CD8-positive, alpha-beta T cell (primary cell): ENCODE measurements at places on chromosomes 7 and 10.
A peak's percentile ranks its signal among the peaks of the same experiment; 100 is the strongest.

- no peak for DNase-seq
These were observed 526.9 kb downstream of the KCNMA1 start for GRCh38 chr10:77110757-77111156.

GRCh38 chr10:7045891-7046599 is 364.8 kb downstream of the SFMBT2 start:
- DNase-seq: peak; percentile 70

- no peak for DNase-seq
These were observed 59.0 kb downstream of the PRR15 start for GRCh38 chr7:29622335-29623265.

DNA sequence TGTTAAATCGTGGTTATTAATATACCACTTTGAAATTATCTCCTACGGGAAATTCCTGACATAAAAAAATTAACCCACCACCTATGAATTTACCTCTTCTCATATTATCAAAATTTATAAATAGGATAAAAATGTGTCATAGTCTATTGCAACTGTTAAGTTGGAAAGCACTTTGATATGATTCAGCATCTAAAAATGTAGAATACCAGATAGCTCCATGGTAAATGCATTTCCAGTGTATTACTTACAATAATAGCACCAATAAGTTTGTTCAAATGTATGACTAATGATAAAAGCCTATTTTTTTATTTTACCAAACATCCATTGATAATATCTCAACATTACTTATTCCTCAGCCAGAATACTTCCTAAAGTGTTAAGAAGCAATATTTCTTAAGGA is 13.6 kb upstream of the KCND2 start:
- DNase-seq: no peak

- no peak for DNase-seq
These were observed 965.1 kb downstream of the CCSER2 start for GRCh38 chr10:85293483-85293882.

DNA sequence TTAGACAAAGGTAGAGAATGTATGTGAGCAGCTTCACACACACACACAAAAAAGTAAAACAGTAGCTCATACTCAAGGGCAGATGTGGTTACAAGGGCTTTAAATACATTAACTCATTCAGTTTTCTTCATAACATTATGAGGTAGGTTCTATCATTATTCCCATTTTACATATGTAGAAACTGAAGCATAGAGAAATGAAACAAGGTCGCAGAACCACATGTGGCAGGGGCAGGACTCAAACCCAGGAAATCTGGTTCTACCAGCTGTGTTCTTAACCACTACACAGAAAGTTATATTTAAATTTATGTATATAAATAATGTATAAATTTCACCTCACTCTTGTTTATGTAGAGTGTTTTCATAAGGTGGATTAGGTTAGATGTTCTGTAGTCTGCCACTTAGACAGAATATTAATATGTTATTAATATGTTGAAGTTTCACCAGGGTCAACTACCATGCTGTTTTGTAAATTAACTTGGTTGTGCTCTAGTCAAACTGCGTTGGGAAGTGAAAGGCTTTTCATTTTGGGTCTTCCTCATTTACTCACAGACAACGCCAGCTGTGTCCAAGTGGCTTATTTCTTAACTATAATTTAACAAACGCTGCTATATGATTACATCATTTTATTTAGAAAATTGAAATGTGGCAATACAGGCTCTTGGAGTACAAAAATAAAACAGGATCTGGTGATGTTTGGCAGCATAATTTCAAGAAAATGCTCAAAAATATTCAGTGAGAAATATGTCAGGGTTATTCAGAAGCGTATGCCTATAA is 138.4 kb downstream of the MDFIC start:
- no peak for DNase-seq

GRCh38 chr10:28300027-28300426 is 2.8 kb downstream of the MPP7 start:
- DNase-seq: no peak

GRCh38 chr10:28812384-28813372 is 135.4 kb downstream of the BAMBI start:
- DNase-seq: no peak

- no peak for DNase-seq
These were observed 4.9 kb downstream of the CLDN12 start for GRCh38 chr7:90408142-90408541.

DNA sequence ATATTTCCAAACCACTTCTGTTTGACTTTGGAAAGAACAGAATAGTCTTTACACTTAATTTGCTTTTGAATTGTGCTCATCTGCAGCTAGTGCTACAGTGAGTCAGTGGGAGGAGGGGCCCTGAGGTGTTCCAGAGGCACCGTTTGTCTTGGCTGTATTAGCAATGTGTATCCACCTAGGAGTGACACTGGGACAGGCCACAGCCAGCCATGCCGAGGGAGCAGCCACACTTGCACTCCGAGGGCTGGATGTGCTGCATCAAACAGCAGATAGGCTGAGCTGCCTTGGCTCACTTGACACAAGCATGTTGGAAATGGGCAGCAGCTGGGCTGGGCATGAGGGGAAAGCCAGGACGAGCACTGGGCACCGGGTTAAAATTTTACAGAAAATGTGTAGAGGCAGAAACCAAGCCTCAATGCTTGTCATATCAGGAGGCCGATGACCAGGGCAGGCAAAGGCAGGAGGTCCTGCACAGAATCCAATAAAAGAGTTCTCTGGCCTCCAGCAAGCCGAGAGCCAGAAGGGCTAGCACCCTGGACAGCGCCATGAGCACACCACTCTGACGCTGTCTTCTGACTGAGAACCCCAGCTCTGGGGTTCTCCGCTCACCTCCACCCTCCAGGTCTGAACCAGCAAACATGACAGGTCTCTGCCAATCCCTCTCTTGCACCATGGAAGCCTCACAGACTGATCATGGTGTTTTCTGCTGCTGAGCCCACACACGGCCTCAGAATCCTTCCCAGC is 163.3 kb downstream of the GRID1 start:
- no peak for DNase-seq

GRCh38 chr7:20795881-20796280 is 9.2 kb upstream of the SP8 start:
- no peak for DNase-seq

- DNase-seq: no peak
These were observed 50.5 kb downstream of the STK32C start for GRCh38 chr10:132257271-132257670.

GRCh38 chr10:28326516-28327490 is 23.9 kb upstream of the MPP7 start:
- DNase-seq: no peak

DNA sequence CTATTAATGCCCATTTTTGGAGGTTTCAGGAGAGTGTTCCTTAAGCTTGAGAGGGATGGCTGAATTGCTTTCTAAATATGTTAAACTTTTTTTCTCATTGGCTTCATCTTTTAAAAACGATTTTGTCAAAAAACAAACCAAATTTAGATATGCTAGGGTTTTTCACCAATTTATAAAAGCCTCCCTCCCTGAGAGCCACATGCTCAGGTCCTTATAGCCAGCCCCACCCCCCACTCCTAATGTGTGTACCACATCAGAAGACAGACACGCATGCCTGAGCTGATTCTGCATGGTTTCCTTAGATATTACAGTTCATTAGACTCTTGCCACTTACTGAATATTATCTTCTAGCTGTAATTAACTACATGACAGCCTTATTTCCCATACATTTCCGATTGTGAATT is 2.0 kb downstream of the CUL1 start:
- DNase-seq: peak; percentile 40

GRCh38 chr10:126671402-126671975 is 996 bp upstream of the C10orf90 start:
- no peak for DNase-seq

- DNase-seq: no peak
These were observed 10.2 kb downstream of the ZC3HAV1 start for GRCh38 chr7:139099172-139099947.

- no peak for DNase-seq
These were observed 53.7 kb downstream of the ADCY1 start for GRCh38 chr7:45627691-45628456.

GRCh38 chr10:110076559-110077318 is 69.0 kb downstream of the ADD3 start:
- no peak for DNase-seq

DNA sequence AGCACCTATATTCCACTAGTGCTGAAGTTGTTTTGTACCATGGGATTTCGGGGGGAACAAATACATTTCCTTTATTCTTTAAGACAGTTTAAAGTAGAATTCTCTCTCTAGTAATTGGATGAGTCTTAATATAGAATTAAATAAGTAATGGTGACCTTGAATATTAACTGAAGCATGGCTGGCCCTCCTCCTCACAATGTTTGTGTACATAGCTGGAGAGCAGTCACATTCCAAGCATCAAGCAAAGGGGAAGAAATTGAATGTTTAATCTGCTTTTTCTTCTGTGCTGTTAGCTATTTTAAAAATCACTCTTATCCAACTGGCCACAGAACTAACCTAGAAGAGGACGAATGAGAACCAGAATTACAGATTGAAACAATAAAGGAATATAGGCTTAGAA is 906.9 kb downstream of the CCSER2 start:
- no peak for DNase-seq

- DNase-seq: no peak
These were observed 203.5 kb upstream of the PHF14 start for GRCh38 chr7:10770176-10770575.

DNA sequence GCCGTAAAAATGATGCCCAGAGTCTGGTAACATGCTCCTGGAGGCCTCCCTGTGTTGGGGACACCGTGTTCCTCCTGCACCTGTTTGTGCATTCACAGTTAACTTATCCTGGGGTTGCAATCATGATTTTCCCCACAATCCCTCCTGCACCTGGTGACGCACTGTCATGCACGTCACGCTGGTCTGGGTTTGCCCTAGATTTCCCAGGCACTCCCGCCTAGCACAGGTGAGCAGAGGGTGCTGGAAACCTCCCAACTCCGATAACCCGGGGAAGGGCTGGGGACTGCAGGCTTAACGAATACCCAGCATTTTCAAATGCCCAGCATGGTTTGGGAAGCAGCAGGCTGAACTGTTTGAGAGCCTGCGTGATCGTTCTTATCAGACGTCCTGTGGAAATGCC is 427.1 kb downstream of the TCERG1L start:
- no peak for DNase-seq

GRCh38 chr10:125057158-125058001 is 103.0 kb downstream of the CTBP2 start:
- no peak for DNase-seq

GRCh38 chr10:103504181-103504783 is 10.8 kb downstream of the NEURL1 start:
- peak; percentile 9 for DNase-seq

DNA sequence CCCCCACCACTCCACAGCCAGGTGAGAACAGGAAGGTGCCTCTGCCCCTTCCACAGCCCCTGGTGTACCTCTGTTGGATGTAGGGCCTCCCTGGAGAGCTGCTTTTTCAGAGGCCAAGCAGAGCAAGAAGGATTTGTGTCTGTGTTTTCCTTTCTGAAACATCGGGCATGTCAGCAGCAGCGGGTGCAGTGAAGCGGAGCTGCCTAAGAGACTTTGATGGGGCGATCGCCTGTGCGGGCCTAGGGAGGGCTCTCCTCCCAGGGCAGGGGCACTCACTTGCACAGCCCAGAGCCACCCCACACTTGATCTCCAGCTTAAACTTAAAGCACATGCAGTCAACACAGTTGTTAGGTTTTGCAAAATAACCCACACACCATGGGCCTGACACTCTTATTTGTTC is 324.7 kb downstream of the ACTR3B start:
- no peak for DNase-seq

GRCh38 chr7:4169455-4169854 is 512.6 kb upstream of the FOXK1 start:
- DNase-seq: no peak

DNA sequence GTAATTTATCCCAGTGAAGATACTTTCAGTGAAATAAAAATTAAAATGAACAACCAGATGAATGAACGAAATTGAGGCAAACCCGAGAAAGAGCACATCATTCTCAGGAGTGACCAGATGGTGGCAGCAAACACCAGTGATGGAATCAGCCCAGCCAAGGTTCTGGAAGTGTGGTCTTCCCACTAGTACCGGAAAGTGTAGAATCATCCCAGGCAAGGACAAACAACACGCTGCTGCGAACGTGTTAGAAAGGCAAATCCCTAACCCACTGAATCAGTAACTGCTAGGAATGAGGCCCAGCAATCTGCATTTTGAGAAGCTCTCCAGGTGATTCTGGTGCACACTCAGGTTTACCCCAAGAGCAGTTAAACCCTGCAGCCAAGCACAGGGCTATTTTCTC is 15.5 kb upstream of the SLC18A3 start:
- DNase-seq: no peak

GRCh38 chr10:107492389-107492788 is 327.9 kb upstream of the SORCS1 start:
- no peak for DNase-seq

DNA sequence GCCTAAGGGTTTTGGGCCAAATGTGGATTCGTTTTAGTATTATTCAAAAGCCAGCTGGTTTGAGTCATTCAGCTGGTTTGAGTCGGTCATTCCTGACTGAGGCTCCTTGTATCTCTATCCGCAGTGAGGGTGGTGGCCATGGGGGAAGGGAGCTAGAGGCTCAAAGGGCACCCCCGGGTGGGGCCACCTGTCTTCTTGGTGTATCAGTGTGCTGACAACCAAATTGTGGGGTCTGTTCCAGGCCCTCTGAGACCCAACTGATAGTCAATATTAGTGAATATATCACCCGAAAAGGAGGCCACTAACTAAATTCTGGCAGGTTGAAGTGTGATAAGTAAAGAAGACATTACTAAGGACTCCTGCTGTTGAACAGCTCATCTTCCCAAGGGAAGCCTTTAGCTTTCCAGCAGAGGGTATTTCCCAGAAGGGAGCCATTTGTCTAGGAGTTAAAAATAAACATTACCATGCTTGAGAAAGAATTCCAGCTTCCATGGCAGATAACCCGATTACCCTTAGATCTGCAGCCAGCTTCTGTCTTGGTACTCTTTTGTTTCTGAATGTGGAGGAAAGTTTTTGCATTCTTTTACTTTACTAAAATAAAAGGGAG is 29.9 kb upstream of the DDX50 start:
- DNase-seq: no peak

DNA sequence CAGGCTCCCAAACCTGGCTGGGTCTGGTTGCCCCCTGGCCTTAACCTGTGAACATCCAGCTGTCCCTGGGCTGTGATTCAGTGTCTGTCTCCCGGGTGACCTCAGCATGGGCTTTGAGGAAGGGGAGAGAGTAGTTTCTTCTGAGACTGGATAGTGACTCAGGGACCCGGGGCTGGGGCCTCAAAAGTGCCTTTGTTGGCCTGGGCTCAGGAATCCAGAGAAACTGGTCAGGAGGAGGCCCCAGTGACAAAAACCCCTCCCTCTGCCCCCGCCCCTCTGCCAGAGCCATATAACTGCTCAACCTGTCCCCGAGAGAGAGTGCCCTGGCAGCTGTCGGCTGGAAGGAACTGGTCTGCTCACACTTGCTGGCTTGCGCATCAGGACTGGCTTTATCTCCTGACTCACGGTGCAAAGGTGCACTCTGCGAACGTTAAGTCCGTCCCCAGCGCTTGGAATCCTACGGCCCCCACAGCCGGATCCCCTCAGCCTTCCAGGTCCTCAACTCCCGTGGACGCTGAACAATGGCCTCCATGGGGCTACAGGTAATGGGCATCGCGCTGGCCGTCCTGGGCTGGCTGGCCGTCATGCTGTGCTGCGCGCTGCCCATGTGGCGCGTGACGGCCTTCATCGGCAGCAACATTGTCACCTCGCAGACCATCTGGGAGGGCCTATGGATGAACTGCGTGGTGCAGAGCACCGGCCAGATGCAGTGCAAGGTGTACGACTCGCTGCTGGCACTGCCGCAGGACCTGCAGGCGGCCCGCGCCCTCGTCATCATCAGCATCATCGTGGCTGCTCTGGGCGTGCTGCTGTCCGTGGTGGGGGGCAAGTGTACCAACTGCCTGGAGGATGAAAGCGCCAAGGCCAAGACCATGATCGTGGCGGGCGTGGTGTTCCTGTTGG is at the start of gene CLDN4:
Gene CLDN4 (plus strand): TSS at position 316 of the 903 bp plus-strand sequence. CDS start 206 bp downstream, at position 522.
- no peak for DNase-seq

GRCh38 chr10:96675846-96676245 is 44.5 kb downstream of the PIK3AP1 start:
- DNase-seq: no peak
